ENCODE measurements at places on chromosomes 5 and 9.

DNA sequence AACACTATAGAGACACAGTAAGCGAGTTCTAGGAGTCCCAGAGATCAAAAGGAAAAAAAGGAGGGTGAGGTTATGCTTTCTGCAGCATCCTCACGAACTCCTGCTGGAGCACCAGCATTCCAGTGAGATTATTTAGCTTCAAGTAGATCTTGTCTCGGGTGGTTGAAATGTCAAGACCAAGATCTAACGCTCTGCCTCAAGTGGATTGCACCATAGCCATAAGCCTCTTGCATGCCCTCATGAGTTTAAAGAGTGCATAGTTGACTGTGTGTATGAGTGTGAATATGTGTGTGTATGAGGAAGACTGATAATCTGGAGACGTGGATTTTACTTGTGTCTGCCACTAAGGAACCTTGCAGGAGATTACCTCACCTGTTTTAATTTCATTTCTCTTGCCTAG is 335.3 kb upstream of the ADAMTSL1 start:
- DNase-seq: no peak

DNA sequence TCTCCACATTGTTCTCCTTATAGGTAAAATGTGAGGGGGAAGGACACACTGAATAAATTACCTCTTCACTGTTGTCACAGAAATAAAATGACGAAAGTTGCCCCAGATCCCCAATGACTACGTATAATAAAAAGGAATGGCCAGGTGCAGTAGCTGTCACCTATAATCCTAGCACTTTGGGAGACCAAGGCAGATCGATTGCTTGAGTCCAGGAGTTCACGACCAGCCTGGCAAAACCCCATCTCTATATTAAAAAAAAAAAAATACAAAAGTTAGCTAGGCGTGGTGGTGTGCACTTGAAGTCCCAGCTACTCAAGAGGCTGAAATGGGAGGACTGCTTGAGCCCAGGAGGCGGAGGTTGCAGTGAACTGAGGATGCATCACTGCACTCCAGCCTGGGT is 82.2 kb upstream of the APC start:
- no peak for DNase-seq

- DNase-seq: no peak
These were observed 11.4 kb upstream of the C5orf63 start for GRCh38 chr5:127084656-127085055.

- DNase-seq: no peak
These were observed 2.0 kb downstream of the VCAN start for GRCh38 chr5:83473346-83474160.

- DNase-seq: no peak
These were observed 137.9 kb upstream of the TRIM32 start for GRCh38 chr9:116549061-116549664.

GRCh38 chr9:113654605-113655428 is 191.3 kb downstream of the RGS3 start:
- DNase-seq: no peak

- DNase-seq: no peak
These were observed 243.8 kb downstream of the CSNK1G3 start for GRCh38 chr5:123755653-123756317.

DNA sequence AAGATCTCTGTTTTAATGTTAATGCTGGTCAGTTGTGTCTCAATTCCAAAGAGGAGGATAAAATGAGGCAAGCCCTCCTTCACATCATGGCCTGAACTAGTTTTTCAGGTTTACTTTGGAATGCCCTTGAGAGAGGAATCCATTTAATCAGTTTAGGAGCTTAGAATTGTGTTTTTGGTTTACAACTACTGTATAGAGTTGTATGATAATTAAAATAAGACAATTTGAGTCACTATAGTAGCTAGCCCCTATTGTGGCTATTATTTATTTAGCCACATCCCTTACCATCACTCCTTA is 107.8 kb upstream of the PRLR start:
- DNase-seq: no peak

- no peak for DNase-seq
These were observed 30.7 kb upstream of the CORO2A start for GRCh38 chr9:98222885-98223691.

DNA sequence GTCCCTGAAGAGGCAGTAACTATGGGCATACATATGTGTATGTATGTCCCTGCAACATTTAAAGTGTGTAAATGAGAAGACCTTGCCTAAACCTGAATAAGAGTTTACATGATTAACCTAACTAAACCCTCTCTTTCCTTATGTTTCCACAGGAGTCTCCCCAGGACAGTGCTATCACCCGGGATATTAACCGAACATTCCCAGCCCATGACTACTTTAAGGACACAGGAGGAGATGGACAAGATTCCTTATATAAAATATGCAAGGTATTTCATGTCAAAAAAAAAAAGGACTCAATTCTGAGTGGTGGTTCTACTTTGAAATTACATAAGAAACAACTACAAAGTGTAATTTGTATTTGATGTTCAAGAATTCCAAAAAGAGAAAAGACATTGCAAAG is 31.7 kb downstream of the GPR21 start:
- DNase-seq: no peak

GRCh38 chr9:21812415-21812814 is 10.0 kb downstream of the MTAP start:
- no peak for DNase-seq

DNA sequence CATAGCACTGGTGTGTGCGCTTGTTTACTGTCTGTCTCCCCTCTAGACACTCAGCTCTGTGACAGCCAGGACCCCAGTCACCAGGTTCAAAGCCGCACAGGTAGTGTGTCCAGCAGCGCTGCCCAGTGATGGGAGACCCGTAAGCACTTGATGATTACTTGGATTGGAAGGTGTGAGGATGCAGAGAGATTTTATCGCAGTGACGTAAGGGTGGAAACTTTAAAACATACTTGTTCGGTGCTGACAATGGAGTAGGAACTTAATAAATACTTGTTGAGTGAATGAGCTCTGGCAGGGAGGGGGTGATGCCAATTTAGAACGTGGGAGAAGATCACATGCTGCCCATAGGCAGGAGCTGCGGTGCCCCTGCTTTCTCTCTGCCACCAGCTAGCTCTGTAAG is 99.2 kb upstream of the PITX1 start:
- DNase-seq: no peak

DNA sequence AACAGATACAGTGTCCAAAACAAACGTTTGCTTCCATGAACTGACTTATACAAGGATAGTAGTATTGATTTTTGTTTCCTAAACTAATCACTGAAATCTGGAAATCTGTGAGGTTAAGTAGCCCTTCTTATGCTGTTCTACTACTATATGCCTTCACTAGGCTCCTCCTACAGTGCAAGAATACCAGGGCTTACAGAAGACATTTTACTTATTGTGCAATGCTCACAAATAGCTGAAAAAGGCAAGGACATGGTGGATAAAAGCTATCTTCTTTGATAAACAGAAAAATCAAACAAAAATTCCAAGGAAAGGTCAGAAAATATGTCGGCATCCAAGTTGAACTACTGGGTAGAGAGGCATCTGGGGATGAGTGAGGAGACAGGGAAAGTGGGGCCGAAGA is 61.9 kb downstream of the OXCT1 start:
- no peak for DNase-seq

GRCh38 chr9:95009459-95009858 is 283.0 kb downstream of the AOPEP start:
- DNase-seq: no peak

DNA sequence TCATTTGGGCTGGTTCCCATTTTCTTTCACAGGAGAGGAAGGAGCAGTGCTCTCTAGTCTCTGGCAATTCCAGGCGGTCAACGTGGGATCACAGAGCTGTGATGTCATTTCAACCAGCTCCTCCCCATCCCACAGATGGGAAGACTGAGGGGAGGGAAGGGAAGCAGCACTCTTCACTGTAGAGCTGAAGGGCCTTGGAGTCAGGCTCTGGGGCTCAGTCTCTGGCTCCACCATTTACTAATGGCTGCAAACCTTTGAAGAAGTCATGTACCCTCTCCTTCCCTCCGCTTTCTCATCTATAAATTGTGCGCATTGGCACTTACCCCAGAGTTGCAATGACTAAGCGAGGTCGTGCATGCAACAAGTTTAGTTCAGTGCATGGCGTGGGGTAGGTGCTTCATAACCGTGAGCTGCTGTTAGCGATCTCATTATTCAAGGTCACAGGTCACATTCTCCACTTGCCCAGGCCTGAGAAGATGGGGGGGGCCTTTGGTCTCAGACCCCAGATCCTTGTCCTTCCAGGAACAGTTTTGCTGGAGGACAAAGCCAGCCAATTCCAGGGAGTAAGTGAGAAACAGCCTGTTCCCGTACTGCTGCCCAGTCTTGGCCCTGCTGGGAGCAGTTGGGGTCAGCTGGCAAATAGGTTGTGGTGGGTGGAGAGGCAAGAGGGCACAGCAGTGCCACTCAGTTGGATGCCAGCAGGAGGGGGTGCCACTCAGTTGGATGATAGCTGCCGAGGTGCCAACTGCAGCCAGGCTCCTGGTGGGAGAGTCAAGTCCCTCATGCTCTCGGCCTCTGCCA is 136.7 kb downstream of the RGS3 start:
- no peak for DNase-seq

GRCh38 chr9:13817754-13818278 is 496.1 kb downstream of the NFIB start:
- no peak for DNase-seq

GRCh38 chr5:97543166-97543565 is 360.1 kb upstream of the RIOK2 start:
- DNase-seq: no peak

DNA sequence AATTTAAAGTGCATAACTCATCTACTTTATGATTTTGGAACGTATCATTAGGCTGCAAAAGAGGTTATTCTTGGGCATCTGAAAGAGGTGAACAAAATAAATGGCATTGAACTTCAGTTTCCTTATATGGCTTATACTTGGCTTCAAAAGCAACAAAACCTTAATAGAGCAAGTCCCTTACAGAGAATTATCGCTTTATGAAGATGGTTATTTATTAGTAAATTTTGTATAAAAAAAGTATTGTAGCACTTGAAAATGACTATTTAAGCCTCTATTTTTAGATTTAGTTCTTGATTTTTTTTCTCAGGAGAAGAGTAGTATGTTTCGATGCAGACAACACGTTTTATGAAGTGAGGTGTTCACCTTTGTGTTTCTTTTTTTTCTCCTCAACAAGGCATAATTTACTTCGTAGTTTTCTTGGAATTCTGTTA is 2.0 kb downstream of the ERBIN start:
- no peak for DNase-seq
